Fibroblast of skin of left quadriceps (primary cell): ENCODE measurements at places on chromosomes 7 and 10.

DNA sequence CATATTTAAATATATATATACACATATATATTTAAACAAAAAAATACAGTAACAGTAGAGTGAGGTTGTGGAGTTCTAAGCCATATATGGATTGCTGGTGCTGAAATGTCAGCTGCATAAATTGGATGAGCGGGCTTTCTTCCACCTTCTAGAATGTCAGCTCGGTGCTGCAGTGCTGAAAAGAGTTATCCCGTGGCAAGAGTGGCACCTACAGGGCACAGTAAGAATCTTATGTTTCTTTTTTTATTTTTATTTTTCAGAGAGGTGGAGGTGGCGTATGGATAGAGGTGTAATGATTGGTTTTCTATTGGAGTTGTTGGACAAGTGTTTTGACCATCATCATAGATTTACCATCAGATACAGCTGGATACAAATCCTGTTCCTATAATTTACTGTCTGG, 86.2 kb upstream of the DYNC1I1 start:
- peak; percentile 7 for DNase-seq

DNA sequence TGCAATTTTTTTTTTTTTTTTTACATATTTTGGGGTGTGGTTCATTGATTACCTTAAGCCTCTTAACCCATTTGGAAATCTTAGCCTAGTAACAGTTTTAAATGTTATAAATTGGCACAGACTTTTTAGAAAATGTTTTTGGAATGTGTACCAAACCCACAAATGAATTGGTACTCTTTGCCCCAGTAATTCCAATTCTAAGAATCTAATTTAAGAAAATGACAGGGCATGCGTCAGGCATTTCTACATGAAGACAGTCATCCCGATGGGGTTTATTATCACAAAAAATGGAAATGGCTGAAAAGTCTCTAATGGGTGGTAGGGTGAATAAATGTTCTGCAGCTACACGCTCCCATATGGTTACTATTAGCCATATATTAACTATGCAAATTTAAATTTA, 54.9 kb downstream of the ITIH5 start:
- no peak for DNase-seq

- no peak for DNase-seq
Measured at GRCh38 chr10:1604246-1604645, 133.1 kb downstream of the ADARB2 start.

DNA sequence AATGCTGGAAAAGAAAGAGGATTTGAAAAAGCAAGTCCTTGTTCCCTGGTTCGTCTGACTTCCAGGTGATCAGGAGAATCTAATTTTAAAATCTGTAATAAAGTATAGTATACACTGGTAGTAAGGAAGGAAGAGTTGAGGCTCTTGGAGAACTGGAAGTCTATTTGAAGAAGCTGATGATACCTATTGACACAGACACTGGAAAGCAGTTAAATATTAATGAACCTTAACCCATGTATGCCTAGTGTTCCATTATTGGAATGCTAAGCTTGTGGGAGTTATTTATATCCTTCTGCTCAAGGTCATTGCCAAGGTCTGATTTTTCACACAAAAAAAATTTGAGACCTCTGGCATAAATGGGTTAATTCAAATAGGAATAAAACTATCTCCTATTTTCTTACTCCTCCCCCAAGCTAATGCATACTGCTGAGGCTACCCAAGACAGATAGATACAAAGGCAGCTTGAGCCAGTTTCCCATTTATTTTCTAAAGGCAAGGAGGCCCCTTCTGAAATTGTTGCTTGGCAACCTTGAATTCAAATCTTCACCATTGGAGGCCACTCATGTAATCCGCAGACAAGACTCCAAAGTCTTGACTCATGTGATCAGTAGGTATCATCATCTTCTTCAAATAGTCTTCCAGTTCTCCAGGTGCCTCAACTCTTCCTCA, 110.2 kb downstream of the FZD1 start:
- DNase-seq = no peak

DNA sequence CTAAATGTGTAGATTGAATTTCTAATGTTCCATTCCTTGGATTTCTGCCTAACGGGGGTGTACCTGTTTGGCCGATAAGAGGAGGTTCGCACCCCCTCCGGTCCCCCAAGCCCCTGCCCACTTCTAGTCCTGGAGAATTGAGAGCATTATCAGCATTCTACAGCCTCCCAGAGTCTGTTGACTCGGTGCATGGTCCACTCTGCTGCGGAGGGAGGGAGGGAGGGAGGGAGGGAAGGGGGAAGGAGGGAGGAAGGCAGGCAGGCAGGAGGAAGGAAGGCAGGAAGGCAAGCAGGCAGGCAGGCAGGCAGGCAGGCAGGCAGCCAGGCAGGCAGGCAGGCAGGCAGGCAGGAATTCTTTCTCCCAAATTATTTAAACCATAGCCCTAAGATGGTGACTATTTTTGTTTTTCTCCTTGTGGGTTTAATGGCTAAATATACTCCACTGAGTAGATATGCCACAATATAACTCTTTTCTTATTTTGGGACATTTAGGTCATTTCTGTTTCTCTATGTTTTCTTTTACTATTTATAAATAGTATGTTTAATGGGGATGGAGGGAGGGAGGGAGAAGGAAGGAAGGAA, 69.5 kb upstream of the CHST15 start:
- no peak for DNase-seq

DNA sequence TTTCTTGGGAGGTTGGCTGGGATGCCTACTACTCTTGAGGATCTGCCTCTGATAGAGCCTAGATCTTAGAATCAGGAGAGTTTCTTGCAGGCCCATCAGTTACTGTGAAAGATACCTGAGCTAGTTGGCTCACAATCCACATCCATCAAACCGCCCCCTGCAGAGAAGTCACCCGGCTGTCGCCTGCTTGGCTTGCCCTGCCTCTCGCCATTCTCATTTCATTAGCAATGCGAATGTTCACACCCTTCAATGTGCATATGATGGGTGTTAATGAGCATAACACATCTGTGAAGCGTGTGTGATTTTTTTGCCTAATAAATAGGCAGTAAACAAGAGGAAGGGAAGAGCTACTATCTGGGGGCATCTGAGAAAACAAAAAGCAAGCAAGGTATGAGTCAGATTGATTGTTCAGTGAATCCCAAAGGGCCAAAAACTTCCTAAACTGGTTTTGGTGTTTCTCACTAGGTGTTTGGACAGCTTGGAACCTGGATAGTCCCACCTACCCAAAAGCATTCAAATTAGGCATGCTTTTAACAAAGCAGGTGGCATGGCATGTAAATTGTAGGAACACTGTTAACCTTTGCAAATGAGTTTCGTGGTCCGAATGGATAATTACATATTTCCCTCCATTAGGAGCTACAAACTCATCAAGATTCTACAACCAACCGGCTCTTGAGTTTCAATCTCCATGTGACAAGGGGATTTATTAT, 272.3 kb upstream of the C7orf33 start:
- no peak for DNase-seq

- DNase-seq = no peak
Measured at GRCh38 chr7:54111814-54112511, 430.2 kb upstream of the VSTM2A start.

GRCh38 chr7:7988706-7989105, 20.1 kb downstream of the GLCCI1 start:
- DNase-seq = no peak

GRCh38 chr10:97494151-97494550, 4.1 kb downstream of the MMS19 start:
- DNase-seq = no peak

DNA sequence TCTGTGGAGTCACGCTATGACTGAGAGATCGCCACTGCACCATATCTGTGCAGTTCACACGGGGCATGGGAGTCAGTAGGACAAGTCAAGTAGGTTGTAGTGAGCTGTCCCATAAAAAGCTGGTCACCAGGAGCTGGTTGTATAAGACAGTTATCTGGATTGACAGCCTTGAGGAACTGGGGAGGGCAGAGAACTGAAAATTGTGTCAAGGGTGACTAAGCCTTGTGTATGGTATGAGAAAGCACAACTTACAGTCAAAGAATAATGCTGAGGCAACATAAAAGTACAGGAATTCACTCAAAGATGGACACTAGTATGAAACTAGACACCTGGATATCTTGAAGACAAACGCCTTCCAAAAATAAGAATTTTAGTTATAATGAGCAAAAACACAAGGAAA, 564.9 kb downstream of the POM121L12 start:
- DNase-seq = no peak

GRCh38 chr7:874031-874749, 2.2 kb upstream of the GET4 start:
- DNase-seq = no peak

DNA sequence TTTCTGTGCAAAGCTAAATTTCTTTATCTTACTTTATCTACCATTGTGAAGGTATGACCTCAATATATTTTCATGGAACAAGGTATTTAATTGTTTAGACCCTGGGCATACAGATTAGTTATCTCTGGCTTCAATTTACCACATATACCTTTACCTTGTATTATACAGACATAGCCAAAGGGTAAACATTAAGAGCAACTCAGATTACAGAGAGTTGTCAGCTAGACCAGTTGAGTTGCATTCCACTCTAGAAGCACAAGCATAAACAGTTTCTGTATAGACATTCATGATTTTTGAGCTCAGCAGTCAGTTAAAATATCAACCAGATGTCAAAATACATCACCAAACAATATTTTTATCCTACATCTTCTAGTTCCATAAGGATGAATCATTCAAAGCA, 857.3 kb upstream of the ZWINT start:
- no peak for DNase-seq

- DNase-seq = no peak
Measured at GRCh38 chr10:93337309-93337721, 144.8 kb downstream of the MYOF start.

DNA sequence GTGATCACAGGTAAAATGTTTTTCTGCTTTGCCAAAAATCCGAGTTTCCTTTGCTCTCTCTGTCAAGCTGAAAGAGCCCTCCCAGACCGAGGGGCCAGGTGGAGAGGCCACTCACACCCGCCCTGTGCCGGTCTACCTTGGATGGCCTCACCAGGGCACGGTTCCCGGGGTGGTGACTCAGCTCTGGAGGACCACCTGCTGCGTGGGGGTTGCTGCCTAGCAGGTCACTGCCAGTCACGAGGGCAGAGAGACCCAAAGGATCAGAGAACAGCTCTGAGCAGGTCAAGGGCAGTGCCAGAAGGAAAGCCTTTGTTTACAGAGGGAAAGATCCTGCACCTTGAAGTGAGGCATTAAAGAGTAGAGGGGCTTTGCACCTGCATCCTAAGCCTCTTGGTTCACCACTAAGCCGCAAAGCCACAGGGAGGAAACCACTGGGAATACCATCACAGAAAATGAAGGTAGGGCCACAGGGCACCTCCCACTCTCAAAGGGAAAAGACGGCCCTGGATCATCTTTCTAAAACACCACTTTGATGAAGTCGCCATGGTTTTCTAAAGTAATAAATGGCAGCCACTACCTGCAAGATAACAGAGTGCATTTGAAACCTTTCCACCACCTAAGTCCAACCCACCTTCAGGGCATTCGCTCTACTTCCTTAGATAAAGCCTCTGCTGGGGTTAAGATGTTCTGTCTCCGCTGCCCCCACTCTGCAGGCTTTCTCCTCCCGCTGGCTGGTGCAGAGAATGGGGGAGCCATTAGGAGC, 160.3 kb upstream of the KLF14 start:
- no peak for DNase-seq

- no peak for DNase-seq
Measured at GRCh38 chr10:125514206-125515162, 168.5 kb downstream of the TEX36 start.

- DNase-seq = no peak
Measured at GRCh38 chr10:69465457-69466157, 14.3 kb downstream of the TSPAN15 start.

- DNase-seq = no peak
Measured at GRCh38 chr10:91389636-91390512, 20.3 kb upstream of the HECTD2 start.

DNA sequence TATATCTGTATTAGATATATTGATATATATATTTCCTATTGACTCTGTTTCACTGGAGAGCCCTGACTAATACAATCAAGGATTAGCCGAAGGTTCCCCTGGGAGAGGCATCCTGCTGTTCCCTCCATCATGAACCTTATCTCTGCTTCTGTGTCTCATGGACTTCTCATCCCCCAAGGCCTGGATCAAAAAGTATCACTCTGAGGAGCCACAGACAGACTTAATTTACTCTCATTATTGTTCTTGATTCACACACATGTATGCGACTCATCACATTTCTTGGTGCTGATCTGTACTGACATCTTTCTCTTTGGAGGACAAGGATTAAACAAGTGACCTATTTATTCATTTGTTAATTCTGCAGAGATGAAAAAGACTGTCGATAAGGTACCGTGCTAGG, 550.2 kb downstream of the KCNMA1 start:
- DNase-seq = no peak

DNA sequence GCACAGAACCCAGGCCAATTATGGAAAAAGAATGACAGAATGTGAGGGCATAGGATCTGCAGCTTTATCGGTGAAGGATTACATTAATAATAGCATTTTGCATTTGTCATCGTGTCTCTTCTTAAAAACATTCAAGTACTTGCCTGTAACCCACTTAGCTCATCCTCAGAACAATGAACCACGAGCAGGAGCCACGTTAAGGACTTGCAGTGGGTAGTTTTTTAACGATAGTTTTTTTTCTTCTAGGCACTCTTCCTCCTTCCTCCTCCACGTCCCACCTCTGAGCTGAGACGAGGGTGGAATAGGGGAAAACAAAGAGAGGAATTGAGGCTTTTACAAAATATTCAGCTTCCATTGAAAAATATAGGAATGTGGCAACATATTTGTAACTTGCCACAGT, 27.1 kb downstream of the CDHR3 start:
- no peak for DNase-seq

GRCh38 chr7:23918856-23919255, 208.8 kb downstream of the STK31 start:
- DNase-seq = no peak
